ENCODE measurements at places on chromosomes 11 and 22.

GRCh38 chr11:2193099-2193887 lies 21.7 kb upstream of the TH start:
- no peak for DNase-seq

- DNase-seq, result no peak
Measured at GRCh38 chr11:123286761-123287160, 91.7 kb upstream of the CLMP start.

- no peak for DNase-seq
Measured at GRCh38 chr11:122661182-122661945, 5.8 kb downstream of the UBASH3B start.

- no peak for DNase-seq
Measured at GRCh38 chr11:94849839-94850238, 81.7 kb downstream of the AMOTL1 start.

DNA sequence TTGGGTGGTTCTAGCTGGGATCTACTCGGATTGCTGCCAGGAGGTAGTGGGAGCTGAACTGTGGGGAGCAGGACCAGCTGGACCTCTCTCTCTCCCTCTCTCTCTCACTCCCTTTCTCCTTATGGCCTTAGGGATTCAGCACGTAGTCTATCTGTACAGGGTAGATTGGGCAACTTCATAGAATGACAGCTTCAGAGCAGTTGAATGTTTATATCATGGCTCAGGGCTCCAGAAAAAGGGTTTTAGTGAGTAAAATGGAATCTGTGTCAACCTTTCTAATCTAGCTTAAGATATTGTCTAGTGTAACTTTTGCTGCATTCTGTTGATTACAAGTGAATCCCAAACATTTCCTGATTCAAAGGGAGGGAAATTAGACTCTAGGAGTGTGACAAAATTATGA lies 127.7 kb upstream of the PDGFD start:
- no peak for DNase-seq

DNA sequence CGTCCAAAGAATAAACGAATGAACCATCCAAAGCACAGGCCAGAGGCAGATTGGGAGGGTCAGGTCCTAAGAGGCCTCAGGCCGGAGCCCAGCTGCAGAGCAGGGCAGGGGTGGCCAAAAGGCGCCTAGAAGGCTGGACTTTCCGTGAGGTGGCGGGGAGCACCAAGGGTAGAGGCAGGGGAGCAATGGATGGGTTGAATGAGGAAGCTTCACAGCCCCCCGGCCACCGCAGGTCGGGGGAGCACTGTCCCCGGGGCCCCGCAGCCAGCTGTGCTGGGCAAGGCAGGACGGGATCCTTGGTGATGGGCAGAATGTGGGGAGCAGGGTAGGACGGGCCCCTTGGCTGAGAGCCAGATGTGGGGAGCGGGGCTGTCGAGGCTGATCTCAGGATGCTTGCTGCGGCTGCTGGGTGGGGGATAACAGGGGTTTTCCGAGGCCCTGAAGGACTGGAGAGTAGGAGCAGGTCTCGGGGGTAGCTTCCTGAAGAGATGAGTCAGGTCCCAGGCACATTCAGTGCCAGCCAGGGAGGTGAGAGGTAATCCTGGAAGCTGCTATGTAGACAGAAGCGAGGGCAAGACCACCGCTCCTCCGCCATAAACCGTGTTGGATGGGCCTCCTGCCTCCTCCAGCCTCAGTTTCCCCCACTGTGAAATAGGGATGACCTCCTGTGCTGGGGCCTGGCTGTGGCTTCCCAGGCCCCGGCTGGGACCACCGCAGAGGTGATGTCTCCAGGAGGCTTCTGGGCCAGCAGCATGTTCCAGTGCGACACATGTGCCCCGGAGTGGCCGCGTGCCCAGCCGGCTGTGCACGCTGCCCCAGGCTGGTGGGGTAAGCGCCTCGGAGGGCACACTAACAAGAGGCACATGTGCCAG lies 34.6 kb upstream of the KCNQ1OT1 start:
- no peak for DNase-seq
